DMS153 (cell line): ENCODE measurements at places on chromosomes 12 and 14.

DNA sequence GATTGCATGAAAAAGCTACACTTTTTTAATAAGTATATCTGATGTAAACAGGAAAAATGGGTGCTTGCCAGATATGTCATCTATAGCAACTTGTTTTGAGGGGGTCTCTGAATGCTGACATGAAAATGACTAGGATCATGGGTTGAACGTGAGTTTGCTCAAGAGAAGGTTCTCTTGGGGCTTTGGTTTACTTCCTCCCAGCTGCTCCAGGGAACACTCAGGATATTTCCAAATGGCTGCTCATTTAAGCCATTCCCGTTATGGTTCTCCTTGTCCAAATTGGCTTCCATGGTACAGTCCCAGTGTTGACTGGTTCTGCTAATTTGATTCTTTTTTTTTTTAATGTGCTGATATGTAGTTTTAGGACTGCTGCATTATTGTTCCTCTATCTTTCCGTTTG, 118.3 kb downstream of the ETV6 start:
- DNase-seq = no peak

- DNase-seq = no peak
Measured at GRCh38 chr12:105032703-105033357, 46.7 kb downstream of the NOPCHAP1 start.

GRCh38 chr12:24404086-24404815, 454.8 kb upstream of the SOX5 start:
- DNase-seq = no peak

DNA sequence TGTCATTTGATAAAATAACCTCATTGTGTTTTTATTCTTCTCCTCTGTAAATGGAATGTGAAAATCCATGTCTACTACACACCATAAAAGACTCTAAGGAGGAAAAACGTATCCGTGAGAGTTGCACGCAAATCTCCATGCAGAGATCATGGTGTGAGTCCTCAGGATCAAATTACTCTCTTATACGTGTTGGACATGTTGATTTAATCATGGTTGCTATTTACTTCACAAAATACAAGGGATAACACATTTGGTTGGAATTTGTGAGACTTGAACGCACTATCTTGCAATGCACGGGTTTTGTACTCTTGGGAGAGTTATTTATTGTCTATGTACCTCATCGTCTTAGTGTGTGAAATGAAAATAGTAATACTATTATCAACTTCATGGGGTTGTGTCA, 128.0 kb upstream of the RASSF8 start:
- no peak for DNase-seq

- no peak for DNase-seq
Measured at GRCh38 chr12:46261646-46262045, 7.2 kb downstream of the SLC38A1 start.

GRCh38 chr14:100779691-100780080, 46.2 kb upstream of the MEG3 start:
- DNase-seq = no peak
